Eye (tissue), 1 donor: ENCODE measurements at places on chromosomes 12 and 14.

- no peak for DNase-seq
These were observed 27.4 kb upstream of the SFSWAP start for GRCh38 chr12:131683266-131684014.

- no peak for DNase-seq
These were observed 700 bp downstream of the PRKAG1 start for GRCh38 chr12:49017891-49018260.

DNA sequence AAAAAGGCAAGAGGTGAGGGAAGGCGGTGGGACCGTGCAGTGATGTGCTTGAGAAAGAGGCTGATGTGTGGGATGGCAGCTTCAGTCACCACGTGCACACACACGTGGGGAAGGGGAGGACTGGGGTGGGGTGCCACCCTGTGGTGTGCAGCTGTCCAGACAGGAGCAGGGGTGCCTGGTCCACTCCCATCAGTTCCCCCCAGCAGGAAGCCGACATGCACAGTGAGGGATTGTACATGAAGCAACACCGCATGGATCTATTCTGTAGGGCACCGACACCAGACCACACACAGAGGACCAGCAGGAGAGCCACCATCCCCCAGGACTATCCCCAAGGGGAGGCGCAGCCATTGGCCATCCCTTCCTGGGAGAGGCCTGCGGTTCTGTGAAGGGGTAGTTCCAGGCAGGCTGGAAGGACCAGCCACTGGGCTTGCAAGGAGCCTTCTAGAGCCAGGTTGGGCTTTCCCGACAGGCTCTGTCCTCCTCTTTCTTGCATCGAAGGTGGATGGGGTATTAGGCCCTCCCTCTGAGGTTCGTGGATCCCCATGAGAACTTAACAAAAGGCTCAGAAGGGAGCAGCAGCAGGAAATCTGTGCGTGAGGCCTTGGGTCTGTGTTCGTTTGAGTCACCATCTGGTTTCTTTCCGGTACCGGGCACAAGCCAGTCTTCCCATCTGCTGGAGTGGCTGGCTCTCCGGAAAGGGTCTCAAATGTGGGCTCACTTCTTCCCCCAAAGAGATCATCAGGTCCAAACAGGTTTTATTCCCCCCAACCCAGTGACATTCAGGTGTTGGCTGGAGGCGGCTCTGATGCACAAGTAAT is 59.8 kb downstream of the PLEKHG3 start:
- peak; percentile 70 for DNase-seq

DNA sequence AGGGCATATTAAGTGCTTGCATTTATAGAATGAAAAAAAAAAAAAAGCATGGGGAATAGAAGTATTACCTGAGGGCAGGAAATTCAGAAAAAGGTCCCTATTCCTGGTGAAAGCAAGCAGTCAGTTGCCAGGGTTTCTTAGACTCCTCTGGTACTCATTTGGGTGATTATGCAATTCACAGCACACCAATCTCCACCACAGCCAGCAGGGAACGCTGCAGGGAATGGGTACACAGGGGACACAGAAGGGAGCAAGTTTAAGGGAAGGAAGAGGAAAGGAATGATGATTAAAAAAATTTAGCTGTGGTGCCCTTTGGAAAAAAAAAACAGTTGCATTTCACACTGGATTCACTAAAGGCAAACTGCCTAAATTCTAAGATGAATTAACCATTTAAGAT is 14.2 kb downstream of the BLTP3B start:
- no peak for DNase-seq

DNA sequence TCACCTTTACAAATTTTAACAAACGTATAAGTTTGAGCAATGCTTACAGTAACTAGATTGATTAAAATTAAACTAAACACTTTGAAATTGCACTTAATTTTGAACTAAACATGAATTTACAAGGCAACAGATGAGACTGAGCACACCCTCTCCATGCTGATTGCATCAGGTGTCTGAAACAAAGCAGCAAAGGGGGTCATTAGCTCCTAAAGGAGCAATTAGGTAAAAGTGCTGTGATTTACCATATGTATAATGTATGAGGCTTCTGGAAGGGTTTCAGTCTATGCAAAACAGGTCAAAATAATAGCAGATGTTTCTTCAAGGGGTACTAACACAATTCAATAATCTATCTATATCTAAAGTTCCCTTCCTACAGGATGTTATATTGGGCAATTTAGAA is 98.8 kb upstream of the LMNTD1 start:
- DNase-seq = no peak

GRCh38 chr12:11875414-11875935 is 195.3 kb upstream of the BCL2L14 start:
- no peak for DNase-seq

- DNase-seq = no peak
These were observed 68.1 kb upstream of the DCD start for GRCh38 chr12:54716261-54716660.

DNA sequence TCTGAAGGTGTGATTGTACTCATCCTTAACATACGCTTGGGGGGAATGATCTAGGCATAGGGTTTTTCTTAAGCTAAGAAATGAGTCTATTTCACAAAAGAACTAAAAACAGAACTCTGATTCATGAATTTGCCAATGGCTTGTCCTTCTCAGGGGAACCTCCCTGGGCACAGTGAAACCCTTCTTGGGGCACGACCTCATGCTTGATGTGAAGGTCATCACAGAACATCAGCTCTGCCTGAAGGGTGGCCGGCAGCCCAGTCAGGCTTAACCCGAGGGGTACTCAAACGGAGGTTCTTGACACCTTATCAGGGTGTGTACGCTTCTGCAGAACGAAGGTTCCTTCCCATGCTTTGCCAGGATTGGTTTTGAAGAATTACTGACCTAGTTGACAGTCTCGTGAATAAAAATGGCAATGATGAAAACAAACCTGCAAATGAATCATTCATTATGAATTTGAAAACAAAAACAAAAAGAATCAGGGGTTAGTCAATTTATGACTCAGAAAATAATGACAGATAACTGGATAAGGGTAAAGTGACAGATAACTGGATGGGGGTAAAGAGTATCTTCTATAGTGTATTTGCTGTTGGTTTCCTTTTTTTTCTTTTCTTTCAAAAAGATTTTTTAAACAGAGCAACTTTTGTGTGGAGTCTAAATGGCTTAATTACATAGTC is 86.4 kb downstream of the GALNT8 start:
- no peak for DNase-seq

GRCh38 chr12:29795715-29796114 is 12.0 kb upstream of the TMTC1 start:
- peak; percentile 20 for DNase-seq

GRCh38 chr12:83473408-83474095 is 786.8 kb downstream of the TMTC2 start:
- no peak for DNase-seq

GRCh38 chr14:64191756-64192155 is 102.4 kb downstream of the ESR2 start:
- peak; percentile 4 for DNase-seq

DNA sequence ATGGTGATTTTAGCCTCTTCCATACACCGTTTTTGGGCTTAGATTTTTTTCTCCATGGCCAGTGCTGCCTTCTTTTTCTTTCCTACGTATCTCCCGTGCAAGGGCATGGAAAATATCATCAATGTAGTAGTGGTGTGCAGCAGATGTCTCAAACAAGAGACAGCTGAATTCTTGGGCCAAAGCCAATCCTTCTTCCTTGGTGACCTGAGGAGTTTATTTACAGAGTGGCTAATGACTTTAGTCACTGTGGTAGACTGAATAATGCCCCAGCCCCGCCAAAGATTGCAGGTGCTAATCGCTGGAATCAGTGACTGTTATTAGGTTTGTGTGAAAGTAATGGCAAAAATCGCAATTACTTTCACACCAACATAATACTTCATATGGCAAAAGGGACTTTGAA is 235.5 kb upstream of the NOS1 start:
- DNase-seq = no peak

DNA sequence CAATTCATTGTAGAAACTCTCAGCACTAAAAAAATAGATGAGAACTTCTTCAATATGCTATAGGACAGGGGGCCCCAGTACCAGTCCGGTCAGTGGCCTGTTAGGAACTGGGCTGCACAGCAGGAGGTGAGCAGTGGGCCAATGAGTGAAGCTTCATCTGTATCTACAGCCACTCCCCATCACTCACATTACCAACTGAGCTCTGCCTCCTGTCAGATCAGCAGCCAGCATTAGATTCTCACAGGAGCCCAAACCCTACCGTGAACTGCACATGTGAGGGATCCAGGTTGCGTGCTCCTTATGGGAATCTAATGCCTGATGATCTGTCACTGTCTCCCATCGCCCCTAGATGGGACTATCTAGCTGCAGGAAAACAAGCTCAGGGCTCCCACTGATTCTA is 15.7 kb upstream of the ANO2 start:
- peak; percentile 30 for DNase-seq

DNA sequence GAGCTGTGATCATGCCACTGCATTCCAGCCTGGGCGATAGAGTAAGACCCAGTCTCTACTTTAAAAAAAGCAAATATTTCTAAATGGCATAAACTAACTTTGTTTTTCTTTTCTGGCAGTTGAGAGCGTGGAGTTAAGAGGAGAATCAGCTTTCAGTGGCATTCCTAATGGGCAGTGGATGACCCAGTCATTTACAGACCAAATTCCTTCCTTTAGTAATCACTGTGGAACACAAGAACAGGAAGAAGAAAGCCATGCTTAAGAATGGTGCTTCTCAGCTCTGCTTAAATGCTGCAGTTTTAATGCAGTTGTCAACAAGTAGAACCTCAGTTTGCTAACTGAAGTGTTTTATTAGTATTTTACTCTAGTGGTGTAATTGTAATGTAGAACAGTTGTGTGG is 21.2 kb downstream of the TDG start:
- DNase-seq = peak; percentile 28

GRCh38 chr14:44271637-44272036 is 235.4 kb downstream of the FSCB start:
- no peak for DNase-seq

DNA sequence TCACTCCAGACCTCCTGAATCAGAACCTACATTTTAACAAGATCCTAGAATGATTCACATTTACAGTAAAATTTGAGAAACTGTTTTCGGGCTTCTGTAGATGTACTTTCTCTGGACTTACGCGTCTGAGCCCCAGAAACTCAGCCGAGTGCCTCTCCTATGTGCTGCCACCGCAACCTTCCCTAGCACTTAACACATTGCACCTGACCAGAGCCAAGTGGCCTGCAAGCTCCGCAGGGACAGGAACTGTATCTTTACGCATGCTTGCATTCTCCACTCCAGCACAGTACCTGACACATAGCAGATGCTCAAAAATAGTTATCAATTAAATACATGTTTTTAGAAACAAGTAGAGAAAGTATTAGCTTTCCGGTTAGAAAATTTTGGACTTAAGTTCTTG is 1.2 kb downstream of the SMCO2 start:
- no peak for DNase-seq

GRCh38 chr14:69891422-69891821 is 12.2 kb downstream of the SMOC1 start:
- no peak for DNase-seq

DNA sequence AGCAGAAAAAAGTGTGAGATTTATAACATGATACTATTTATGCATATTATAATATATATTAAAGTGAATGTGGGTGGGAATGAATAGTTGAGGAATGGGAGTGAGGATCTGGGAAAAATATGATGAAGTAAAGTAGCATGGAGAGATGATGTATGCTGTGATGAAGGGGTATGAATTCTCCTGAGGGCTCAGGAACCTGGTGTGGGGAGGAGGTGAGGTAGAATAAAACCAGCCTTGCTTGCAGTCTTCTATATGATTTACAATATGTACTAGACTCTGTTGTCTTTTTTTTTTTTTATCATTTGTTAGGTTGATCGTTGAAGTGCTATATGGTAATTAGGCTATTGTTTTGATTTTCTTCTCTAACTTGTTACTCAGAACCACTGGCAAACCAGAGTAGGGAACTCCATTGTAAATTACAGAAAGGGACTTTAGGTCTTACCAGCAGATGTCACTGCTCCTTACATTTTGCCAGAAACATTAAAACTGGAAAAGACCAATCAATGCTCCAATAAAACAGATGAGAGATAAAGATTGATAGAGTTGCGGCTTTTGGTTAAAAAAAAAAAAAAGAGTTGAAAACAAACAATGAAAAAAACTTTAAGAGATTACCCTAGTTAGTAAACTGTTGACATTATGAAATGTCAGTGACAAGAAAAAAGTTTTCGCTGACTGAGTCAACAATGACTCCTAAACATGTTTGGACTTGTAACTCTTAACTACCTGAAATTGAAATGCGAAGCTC is 39.9 kb downstream of the ATL1 start:
- DNase-seq = peak; percentile 68

GRCh38 chr14:21526672-21527317 is 649 bp upstream of the SALL2 start:
- no peak for DNase-seq

- no peak for DNase-seq
These were observed 20.6 kb downstream of the RASSF8 start for GRCh38 chr12:25979059-25979458.

GRCh38 chr12:7221486-7221885 is 32.0 kb downstream of the PEX5 start:
- DNase-seq = no peak

- DNase-seq = peak; percentile 92
These were observed 3.2 kb downstream of the TEX52 start for GRCh38 chr12:2853626-2854025.

DNA sequence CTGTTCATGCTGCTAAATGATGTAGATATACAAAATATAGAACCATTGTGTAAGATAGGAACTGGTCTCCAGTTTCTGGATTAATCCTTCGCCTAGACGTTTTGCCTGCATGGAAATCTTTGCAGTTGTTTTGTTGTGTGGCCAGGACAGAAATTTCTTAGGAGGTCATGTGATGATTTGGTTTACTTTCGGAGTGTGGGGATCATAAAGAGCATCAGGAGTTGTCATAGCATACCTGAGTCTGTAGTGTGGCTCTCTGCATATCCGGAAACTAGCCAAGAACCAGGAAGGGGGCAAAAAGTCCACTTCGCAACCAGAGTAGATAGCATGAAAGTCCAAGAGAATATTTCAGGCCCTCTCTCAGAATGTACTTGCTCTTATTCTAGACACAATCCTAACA is 3.1 kb downstream of the SAMD4A start:
- no peak for DNase-seq

- DNase-seq = no peak
These were observed 11.6 kb downstream of the STX2 start for GRCh38 chr12:130827432-130827831.

DNA sequence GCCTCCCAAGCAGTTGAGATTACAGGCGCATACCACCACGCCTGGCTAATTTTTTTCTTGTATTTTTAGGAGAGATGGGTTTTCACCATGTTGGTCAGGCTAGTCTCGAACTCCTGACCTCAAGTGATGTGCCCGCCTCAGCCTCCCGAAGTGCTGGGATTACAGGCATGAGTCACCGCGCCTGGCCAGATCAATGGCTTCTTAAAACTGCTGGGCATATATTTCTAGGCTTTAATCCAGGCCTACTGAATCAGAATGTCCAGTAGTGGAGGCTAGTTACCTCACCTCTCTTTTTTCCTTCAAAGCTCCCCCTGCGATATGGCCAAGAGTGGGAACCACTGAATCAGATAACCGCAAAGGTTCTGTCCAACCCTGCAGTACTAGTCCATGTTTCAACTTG is 17.1 kb downstream of the POU6F1 start:
- DNase-seq = no peak

DNA sequence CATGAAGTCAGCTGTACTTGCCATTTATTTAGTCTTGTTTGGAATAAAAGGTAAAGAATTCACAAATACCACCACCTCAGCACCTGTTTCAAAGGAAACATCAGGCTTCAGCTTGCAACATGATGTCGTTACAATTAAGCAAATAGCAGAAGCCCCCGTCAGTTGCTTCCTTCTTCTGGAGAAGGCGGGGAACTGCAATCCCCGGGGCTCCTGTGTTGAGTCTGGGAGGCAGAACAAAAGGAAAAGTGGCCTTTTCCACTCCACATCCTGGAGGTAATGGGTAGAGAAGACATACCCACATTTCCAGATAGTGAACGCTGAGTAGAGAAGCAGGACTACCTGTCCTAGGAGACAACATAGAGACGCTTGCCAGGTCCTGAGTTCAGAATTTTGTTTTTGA is 92.8 kb downstream of the DNAH10 start:
- DNase-seq = no peak
